Mucosa of gallbladder (tissue), 1 donor: ENCODE measurements at places on chromosomes 16 and 17. TPM values are rescaled to one million over a fixed set of nuclear protein-coding genes. Genes with fewer than 3 reads are reported as not detected.
A peak's percentile ranks its signal among the peaks of the same experiment; 100 is the strongest.

GRCh38 chr16:87233928-87234327, 83.3 kb downstream of the C16orf95 start:
- DNase-seq = no peak

- DNase-seq = no peak
Observed at GRCh38 chr16:78609402-78610274, 510.2 kb downstream of the WWOX start.

Gene MGAT5B
- total RNA-seq = 0.69 TPM

Gene SLC16A11
- 4.5 TPM for total RNA-seq

Gene UTP4
- total RNA-seq = 26.0 TPM

DNA sequence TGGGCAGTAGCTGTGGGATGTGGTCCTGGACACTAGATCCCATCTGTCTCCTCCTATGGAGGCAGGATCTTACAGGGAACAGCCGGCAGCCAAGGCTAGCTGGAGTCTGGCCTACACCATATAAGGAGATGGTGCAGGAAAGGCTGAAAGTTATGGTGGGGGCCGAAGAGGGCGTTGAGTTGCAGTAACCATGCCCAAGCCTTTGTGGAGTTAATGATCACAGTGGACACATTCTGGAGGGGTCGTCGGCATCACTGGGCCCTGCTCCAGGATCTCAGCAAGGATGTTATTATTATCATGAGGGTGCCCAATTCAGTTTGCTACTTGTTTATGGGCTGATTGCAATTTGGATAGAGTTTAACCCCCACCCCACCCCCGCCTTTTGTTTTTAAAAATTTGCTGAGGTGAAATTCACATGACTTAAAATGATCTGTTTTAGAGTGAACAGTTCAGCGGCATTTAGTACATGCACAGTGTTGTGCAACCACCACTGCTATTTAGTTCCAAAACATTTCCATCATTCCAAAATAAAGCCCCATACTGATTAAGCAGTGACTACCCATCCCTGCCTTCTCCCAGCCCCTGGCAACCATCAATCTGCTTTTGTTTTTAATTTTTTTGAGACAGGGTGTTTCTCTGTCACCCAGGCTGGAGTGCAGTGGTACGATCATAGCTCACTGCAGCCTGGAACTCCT, 184.3 kb upstream of the CACNG3 start:
- DNase-seq = no peak

DNA sequence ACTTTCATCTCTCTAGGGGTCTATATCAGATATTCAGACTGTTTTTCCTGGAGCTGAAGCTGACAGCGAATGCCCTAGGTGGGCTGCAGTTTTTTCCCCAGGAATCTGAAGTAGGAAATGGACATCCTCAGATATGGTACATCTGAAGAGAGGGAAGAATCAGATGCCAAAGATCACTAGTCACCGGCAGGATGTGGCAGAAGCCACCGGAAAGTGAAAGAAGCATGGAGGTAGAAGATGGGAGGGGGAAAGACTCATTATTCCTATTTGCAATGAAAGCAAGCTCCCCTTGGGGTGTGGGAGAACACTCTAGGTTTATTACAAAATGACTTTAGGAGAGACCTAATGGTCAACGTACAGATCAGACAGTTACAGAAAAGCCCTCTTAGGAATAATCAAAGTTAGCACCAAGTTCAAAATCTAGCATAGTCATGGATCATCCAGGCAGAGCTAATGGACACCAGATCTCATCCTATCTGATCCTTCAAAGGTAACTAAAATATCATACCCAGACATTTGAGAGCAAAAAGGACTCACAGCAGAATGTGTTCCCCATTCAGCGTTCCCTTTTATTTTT, 110.7 kb downstream of the HS3ST3A1 start:
- DNase-seq = no peak

Gene CACNG1
- not detected for total RNA-seq

GRCh38 chr16:14132696-14133048, 61.6 kb downstream of the MRTFB start:
- no peak for DNase-seq

GRCh38 chr16:53142823-53143568, 88.2 kb downstream of the CHD9 start:
- no peak for DNase-seq

DNA sequence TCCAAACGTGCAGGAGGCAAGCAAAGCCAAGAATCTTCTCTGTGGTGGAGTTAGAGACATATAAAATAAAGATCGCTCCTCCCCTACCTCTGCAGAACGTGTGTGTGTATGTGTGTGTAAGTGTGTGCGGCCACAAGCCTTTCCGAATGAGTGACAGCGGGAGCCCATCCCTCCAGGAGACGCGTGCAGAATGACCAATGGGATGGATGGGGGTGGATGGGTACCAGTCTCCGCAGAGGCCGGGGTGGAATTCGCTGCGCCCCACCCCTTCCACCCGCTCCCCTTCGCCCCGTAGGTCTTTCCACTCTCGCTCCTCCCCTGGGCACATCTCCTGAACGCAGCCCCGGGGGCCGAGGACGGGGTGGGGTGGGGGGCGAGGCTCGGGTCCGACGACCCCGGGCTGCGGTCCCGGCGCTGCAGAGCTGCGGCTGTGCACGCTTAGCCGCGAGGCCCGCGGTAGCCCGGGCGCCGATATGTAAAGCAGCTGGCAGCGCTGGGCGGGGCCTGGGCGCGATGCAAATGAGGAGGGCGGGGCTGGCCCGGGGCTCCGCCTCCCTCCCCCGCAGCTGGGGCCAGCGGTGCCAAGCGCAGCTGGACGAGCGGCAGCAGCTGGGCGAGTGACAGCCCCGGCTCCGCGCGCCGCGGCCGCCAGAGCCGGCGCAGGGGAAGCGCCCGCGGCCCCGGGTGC, at the start of gene PRKCB:
TSS of gene PRKCB (plus strand) at position 594 of the 688 bp plus-strand sequence.
- DNase-seq = peak; percentile 75

- DNase-seq = no peak
Observed at GRCh38 chr16:21645261-21645721, 7.1 kb downstream of the IGSF6 start.

DNA sequence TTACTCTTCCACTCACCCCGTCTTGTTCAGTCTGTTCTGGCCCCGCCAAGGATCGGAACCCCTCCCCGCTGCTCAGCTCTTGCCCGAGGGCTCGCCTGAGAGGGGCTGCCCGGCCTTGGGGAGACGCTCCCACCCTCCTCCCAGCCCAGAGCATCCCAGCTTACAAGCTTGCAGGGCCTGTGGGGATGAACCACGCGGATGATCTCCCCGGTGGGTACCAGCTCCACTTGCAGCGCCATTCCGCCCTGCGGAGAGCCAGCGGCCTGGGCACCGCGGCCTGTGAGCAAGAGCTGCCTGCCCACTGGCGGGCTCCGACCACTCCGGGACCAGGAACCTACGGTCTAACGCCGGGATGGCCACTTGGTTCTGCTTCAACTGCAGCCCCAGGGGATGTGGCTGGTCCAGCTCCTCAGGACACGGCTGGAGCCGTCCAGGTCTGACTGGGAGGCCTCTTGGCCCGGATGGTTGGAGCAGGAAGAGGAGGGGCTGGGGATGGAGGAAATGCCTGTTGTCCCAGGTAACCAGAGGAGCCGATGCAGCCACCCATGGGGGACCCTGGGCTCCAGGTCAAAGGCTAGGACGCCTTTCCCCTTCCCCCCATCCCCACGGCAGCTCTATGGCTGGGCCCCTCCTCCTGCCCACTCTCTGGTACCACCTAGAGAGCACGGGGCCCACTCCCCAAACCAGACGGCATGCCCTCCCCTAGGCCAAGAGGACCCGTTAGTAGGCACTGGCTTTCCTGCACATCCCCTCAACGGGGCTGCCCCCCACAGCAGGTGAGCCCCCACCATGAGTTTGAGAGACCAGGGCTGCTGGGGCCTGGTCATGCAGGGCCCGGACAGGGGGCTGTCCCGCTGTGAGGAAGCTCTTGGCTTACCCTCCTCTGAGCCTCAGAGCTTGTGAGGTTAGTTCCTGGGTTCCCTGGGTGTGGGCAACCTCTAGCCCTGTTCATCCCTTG, at the start of gene MYO1C:
TSS of gene MYO1C (minus strand) at position 438 of the 958 bp plus-strand sequence. CDS start at position 239, 199 bp downstream.
- DNase-seq = no peak

- no peak for DNase-seq
Observed at GRCh38 chr17:6799738-6800137, 23.7 kb downstream of the FBXO39 start.

GRCh38 chr17:41505007-41505808, at the start of gene KRT13:
Gene KRT13 (minus strand): TSS chr17:41505612. CDS start chr17:41505550, 62 bp downstream.
- DNase-seq = no peak

Gene HASPIN
- total RNA-seq = 0.32 TPM

GRCh38 chr16:21184834-21185233, 26.4 kb downstream of the LDAF1 start:
- DNase-seq = no peak

Gene CDH3
- total RNA-seq = 0.81 TPM

Gene SLC9A5
- 3.2 TPM for total RNA-seq

DNA sequence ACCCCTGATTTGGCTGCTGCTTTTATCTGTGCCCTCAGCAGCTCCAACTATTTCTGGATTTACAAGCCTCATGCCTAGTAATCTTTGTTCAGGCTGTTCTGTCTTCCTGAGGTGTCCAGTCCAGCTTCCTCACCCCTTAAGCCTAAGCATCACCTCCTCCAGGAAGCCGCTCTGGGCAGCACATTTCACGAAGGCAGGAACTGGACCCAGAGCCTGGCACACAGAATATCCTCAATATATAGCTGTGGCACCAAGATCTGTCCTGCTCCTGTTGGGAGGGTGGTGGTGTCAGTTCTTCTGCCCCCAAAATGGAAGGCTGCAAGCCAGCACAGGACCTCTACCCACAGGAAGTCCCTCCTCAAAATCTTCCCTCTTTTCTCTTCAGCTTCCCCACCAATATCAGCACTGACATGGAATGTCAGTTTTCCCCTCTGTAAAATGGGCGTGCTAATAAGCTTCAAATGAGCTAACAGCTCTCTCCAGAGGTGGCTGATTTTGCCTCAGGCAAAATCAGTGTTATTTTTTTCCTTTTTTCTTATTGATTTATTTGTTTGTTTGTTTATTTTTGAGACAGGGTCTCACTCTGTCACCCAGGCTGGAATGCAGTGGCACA, 6.9 kb upstream of the NEUROD2 start:
- DNase-seq = no peak
